ENCODE measurements at places on chromosomes 6 and 20.

- DNase-seq: no peak
These were observed 85.8 kb downstream of the YTHDF1 start for GRCh38 chr20:63129991-63130657.

GRCh38 chr6:138499303-138500018 is at the start of gene NHSL1:
NHSL1 (minus strand) TSS chr6:138499494; CDS start chr6:138499290, 204 bp downstream.
- no peak for DNase-seq

- DNase-seq: no peak
These were observed 14.6 kb downstream of the SAMD3 start for GRCh38 chr6:130207979-130208649.

DNA sequence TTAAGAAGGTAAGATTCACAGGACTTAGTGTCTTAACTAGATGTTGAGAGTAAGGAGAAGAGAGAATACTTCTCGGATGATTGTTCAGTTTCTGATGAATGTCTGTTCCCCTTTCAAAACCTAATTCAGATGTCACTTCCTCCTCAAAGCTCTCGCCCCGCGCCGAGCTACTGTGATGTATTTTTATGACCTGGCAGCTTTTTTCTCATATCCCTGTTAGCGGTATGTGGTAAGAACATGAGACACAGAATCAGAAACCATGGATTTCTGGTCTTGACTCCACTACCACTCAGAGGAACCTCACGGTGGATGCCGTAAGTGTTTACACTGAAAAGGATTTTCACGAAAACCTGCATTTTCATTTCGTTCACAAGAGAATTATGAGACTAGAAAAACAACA is 48.4 kb downstream of the CEP43 start:
- DNase-seq: no peak

DNA sequence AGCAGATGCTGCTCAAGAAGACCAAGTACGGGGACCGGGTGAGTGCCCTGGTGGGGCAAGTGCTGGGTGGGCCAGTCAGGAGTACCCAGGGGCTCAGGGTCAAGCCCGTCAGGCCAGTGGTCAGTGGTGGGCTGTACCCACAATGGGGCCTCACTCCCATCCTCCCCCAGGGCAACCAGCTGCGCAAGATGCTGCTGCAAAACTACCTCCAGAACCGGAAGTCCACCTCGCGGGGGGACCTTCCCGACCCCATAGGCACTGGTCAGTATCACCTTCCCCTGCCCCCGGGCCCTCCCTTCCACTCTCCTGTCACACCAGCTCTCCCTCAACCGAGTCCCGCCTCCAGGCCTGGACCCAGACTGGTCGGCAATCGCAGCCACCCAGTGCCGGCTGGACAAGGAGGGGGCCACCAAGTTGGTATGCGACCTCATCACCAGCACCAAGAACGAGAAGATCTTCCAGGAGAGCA is 27.0 kb downstream of the UQCC2 start:
- no peak for DNase-seq

DNA sequence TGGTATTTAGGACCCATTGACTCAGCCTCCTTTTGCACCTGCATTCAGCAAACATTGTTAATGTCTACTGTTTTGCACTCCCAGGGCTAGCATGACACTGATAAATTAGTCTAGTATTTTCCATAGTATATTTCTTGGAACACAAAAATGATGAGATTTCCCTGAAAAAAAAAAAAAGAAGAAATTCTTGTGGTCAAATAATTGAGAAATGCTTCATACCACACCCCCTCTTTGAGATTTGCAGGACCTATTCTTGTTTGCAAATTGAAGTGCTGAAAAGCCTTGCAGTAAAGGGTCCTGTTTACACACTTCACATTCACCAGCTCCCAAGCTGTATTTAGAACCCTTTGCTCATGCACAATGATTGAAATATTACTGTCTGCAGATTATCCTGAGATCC is 36.3 kb upstream of the CLIC5 start:
- no peak for DNase-seq

GRCh38 chr6:45984347-45984746 is 31.3 kb downstream of the CLIC5 start:
- DNase-seq: no peak

DNA sequence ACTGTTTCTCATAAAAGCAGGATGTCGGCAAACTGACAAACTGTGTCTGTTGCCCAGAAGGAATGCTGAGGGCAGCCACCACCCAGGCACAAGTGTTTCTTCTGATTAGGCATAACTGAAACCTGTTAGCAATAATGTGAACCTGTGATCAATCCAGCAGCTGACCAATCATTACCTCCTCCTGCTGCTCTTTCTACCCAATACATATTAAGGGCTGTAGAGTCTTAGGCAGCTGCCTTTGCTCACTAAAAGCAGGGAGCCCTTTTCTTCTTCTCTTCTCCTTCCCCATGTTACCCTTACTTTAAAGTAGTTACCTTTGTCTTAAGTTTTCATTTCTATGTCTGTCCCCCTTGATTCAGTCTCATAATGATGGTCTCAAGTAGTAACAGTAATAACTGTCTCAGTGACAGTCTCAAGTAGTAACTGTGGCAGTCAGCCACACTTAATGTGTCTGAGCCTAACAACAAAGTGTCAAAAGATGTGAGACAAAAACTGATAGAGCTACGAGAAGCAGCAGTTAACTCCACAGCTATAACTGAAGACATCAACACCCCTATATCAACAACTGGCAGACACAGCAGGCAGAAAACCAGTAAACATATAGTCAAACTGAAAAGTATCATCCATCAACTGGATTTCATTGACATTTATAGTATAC is 37.0 kb downstream of the RANBP9 start:
- DNase-seq: no peak

- no peak for DNase-seq
These were observed 41.8 kb downstream of the RBM38 start for GRCh38 chr20:57432862-57433491.

- DNase-seq: no peak
These were observed 32.7 kb upstream of the PROKR2 start for GRCh38 chr20:5349448-5349847.

DNA sequence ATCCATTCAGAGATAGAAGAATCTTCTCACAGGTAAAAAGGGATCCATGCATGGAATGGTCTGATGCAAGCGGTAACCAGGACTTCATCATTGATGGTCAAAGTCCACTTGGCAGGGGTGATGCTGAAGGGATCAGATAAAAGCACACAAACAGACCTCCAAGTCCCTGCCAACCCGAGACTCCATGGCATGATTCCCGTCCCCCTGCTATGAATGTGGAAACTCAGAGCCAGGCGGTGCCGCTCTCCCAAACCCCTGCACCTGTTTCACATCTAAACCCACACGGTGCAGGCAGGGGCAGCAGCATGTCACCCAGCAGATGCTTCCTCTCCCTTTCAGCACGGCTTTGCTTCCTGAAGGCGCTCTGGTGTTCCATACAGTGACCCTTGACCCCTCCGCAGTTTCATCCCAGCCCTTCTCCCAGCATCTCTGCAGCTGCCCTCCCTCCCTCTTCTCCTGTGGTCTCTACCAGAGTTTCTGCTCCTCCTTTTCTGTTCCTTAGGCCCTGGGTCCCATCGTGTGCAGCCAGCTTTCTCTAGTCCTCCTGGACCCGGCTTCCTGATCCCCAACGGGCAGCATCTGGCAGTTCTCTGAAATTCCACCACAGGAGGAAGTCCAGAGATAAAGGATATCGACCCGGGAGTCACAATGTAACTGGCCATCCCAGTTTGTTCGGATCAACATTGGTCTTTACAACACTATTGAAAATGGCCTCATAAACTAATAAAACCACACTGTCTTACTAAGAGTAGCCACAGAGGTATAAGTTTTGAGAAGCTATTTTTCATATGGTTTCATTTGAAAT is 235.0 kb downstream of the TTLL2 start:
- DNase-seq: no peak

- DNase-seq: no peak
These were observed 14.3 kb downstream of the STX7 start for GRCh38 chr6:132498638-132499037.

- no peak for DNase-seq
These were observed 115.6 kb downstream of the ZDHHC14 start for GRCh38 chr6:157496534-157497095.

DNA sequence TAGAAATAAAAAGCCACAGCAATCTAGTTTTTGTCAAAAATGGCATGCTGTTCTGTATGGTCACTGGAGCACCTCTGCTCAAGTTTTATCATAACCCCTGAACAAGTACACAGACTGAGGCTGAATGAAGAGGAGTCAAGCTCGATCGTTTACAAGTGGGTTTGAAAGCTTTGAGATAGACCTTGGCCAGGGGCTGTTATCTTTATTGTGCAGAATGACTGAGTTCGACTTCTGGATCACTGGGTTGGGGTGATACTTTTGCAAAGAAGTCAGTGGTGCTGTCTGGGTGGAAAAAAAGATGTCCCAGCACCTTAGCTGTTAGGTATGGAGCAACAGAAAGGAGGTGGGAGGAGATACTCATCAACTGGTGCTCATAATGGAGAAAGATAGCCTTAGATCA is 446.0 kb downstream of the HACE1 start:
- no peak for DNase-seq

GRCh38 chr20:56247954-56248782 is at the start of gene MC3R:
MC3R (plus strand) TSS chr20:56248732; CDS start chr20:56248844, 112 bp downstream.
- DNase-seq: no peak

All from stimulated activated CD8-positive, alpha-beta memory T cell treated with anti-CD3 and anti-CD28 coated beads, Interleukin-4, amount 100 ng/mL, for 4 hours (primary cell).